Vagina (tissue), 2 donors: ENCODE measurements at places on chromosomes 12 and 14.

- no peak for DNase-seq
Observed at GRCh38 chr12:58919231-58920101, 838 bp downstream of the LRIG3 start.

DNA sequence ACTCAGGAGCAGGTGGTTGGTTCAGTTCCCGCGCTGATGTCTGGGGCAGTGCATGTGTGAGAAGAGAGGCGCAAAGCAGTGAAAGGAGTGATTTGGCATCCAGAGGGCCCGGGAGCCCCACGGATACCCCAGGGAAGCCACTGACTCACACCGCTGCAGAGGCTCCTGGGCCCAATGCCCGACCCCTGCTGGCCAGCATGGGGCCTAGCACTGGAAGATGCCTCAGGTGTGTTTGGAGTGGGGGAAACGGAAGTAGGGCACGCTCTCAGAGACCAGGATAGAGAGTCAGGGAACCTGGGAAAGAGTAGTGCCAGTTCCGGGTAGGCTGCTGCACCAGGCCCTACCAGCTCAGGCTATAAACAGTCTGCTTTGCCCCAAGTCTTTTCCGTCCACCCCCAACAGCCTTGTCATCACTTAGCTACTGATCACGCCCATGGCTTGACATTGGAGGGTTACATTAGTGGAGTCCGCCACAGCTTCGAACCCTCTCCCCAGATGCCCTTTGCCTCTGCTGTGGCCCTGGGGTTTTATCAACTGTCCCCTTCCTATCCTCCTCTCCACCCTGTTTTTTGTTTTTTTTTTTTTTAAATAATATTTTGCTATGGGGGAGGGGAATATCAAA, 9.5 kb upstream of the CSAD start:
- no peak for DNase-seq

GRCh38 chr12:124695861-124696260, 128.4 kb upstream of the NCOR2 start:
- DNase-seq, result no peak

GRCh38 chr14:94844593-94845152, 74.8 kb upstream of the GSC start:
- DNase-seq, result no peak

DNA sequence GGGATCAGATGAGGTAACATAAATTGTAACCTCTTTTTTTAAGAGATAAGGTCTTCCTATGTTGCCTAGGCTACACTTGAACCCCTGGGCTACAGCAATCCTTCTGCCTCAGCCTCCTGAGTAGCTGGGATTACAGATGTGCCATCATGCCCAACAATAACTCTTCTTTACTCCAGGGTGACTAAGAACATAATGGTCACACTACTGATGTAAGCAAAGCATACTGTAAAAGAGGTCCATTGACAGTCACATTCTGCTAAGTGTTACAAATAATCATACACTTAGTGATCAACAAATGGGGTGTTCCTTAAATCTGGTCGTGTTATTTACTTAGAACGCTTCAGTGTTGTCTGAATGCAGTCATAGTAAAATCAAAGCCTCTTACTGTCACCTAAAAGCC, 68.9 kb downstream of the EPS8 start:
- DNase-seq, result no peak

DNA sequence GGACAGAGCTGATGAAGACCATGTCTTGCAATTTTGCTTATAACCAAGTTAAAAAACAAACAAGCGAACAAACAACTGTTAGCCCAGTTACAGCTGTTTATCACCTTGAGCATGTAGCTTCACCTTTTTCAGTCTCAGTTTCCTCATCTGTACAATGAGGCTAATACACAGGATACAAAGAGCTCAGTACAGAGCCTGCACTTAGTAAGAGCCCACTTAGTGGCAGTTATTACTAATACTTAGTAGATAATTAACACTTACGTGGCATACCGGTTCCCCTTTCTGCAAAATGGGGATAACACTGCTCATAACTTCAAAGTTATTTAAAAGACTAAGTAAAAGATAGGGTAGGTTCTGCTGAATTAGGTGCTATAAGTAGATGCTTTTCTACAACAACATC, 228.0 kb downstream of the MON2 start:
- no peak for DNase-seq

GRCh38 chr14:77495334-77495733, 3.3 kb downstream of the ISM2 start:
- DNase-seq, result no peak

- no peak for DNase-seq
Observed at GRCh38 chr12:121404734-121405133, 4.8 kb downstream of the RNF34 start.

GRCh38 chr14:60064491-60065072, 27.1 kb upstream of the PCNX4 start:
- DNase-seq, result no peak

GRCh38 chr12:66111605-66112004, 18.9 kb downstream of the LLPH start:
- no peak for DNase-seq

GRCh38 chr14:25150934-25151790, 101.2 kb upstream of the STXBP6 start:
- DNase-seq, result no peak

DNA sequence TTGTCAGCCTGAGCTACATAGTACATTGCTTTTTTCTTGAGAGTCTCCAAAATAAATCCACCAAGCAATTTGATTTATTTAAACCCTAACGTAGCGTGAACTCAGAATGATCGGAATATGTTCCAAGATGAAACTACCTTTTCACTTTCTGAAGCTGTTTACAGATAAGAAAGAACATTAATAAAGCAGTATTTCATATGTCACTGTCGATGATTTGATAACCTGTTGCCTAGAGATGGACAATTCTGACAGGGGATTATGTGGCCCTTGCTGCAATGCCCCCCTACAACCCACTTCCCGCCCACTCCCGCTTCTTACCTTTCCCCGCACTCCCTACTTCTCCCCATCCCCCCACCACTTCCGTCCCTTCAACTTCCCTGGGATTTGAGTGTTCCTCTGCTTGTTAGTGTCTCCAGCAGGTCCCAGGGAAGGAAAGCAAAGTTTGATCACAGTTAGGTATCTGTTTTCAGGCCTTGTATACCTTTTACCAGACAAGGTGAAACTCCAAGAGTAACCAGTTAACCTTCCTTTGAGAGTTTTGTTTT, 229.2 kb upstream of the HMGA2 start:
- DNase-seq, result no peak

DNA sequence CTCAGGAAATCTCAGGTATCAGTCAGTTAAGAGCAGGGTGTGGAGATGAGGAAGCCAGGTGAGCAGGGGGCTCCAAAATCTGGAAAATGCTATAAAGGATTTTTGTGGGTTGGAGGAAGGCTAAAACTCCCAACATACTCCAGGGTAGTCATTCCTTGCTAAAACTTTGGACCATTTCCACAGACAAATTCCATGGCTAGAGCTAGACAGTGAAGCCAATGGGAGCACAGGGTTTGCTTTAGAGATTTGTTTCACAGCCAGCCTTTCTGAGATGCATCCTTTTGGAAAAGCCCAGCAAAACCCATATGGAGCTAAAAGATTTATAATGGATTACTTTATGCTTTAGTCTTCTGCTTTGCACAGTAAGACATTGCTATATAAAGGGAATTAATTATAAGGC, 146.5 kb downstream of the SAMD4A start:
- no peak for DNase-seq

DNA sequence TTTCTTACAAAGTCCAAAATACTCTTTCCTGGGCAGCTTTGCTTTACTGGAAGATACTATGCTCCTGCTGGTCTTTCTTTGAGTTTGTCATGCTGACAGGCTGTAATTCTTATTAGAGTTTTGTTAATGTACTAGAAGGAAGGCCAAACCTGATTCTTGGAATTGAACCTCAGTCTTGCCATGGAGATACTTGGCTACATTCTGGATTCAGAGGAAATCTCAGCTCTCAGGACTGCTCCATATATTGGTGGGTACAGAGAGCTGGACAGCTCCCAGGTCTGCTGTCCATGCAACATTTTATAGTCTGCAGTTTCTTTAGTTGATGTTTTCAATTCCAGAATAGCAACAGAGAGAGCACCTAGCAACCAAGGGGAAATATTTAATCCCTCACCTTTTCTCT, 363.1 kb upstream of the STXBP6 start:
- no peak for DNase-seq

- no peak for DNase-seq
Observed at GRCh38 chr12:47270782-47271664, 191.3 kb upstream of the AMIGO2 start.

GRCh38 chr12:70645494-70646317, 8.5 kb upstream of the PTPRB start:
- DNase-seq, result no peak

- no peak for DNase-seq
Observed at GRCh38 chr14:92706386-92706785, 42.0 kb downstream of the LGMN start.

- DNase-seq, result no peak
Observed at GRCh38 chr12:54368709-54369596, 4.7 kb upstream of the GPR84 start.

DNA sequence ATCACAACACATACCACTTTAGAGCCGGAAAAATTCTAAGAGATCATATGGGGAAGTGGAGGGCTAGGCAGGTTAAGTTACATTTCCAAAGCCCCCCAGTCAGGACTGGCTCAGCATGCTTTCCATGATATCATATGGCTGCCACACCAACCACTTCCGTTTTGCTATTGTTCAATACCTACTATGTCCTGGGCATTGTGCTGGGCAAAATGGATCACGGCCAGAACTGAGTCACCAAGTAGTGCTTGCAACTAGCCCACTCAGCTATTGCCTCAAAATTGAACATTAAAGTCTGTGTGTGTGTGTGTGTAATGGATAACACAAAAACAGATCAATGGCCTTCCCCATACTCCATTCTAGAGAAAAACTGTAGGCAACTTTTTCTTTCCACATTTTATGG, 22.7 kb downstream of the WIF1 start:
- no peak for DNase-seq

GRCh38 chr14:22168092-22168955, 420.7 kb downstream of the DAD1 start:
- DNase-seq, result no peak

DNA sequence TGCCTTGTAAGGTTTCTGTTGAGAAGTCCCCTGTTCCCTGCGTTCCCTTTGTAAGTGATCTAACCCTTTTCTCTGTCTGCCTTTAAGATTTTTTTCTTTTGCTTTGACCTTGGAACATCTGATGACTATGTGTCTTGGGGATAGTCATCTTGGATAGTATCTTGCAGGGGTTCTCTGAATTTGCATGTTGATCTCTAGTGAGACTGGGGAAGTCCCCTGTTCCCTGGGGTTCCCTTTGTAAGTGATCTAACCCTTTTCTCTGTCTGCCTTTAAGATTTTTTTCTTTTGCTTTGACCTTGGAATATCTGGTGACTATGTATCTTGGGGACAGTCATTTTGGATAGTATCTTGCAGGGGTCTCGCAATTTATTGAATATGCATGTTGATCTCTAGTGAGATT, 38.2 kb upstream of the TMX1 start:
- DNase-seq, result no peak
